Left lung (tissue), 14 donors: ENCODE measurements at places on chromosomes 7 and 10. TPM values are rescaled to one million over a fixed set of nuclear protein-coding genes. Genes with fewer than 3 reads are reported as not detected.

DNA sequence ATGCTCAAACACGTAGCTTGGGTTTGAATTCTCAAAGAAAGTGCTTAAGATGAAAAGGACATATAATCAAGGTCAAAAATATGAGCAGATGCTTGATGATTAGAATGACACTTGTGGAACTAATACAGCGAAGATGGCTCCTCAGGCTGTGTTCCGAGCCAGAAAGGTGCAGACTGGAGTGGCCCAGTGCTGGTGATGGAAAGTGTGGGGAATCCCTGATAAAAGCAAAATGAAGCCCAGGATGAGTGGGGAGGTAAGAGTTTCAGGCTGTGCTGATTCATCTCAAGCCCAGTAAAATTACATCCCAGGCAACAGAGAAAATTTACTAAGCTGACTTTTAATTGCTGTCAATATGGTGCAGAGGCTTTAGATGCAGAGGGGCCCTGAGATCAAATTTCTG lies 77.8 kb upstream of the IKZF1 start:
- no peak for DNase-seq

The ASL gene
- total RNA-seq, result 50.6 TPM

The VENTX gene
- 4.1 TPM for total RNA-seq

The CYP2C19 gene
- total RNA-seq, result not detected

DNA sequence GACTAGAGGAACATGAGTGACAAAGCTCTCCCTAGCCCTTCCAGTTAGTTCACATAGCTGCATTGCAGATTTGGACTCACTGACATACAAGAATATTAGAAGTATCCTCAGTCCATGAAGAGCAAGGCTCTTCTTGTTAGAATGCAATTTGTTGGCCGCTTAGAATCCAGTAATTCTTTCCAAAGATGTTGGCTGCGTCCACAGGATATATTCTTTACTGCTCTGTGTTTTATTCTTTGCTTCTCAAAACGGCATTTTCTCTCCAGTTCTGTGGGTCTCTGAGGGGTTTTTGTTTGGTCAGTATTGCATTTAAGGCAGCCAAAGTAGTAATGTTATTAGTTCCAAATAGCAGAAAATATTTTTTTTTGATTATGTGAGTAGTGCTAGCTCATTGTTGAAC lies 588.6 kb downstream of the DNAJB9 start:
- no peak for DNase-seq

GRCh38 chr10:22760025-22760424 lies 45.6 kb upstream of the PIP4K2A start:
- DNase-seq, result no peak

- no peak for DNase-seq
Measured at GRCh38 chr7:107661865-107662379, 1.3 kb downstream of the SLC26A4 start.

The RBP3 gene
- not detected for total RNA-seq

- no peak for DNase-seq
Measured at GRCh38 chr10:126214021-126214420, 174.3 kb downstream of the ADAM12 start.

DNA sequence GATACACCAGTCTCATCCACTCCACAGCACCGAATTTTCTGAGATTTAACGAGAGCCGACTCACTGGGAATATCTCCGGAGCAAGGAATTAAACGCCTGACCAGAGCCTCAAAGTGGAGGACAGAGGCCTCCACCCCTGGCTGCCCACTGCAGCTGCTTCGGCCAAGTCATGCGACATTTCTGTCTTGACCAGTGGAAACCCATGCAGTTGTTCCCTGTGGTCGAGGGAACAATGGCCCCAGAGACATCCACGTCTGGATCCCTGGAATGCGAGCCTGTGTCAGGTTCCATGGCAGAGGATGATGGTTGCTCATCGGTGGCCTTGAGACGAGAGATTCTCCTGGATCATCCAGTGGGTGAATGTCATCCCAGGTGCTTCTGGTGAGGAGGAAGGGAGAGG lies 65.7 kb upstream of the INSIG1 start:
- DNase-seq, result peak; percentile 40

- DNase-seq, result no peak
Measured at GRCh38 chr7:16669581-16669980, 23.6 kb downstream of the BZW2 start.

The ADGRA1 gene
- not detected for total RNA-seq

The UTF1 gene
- not detected for total RNA-seq

DNA sequence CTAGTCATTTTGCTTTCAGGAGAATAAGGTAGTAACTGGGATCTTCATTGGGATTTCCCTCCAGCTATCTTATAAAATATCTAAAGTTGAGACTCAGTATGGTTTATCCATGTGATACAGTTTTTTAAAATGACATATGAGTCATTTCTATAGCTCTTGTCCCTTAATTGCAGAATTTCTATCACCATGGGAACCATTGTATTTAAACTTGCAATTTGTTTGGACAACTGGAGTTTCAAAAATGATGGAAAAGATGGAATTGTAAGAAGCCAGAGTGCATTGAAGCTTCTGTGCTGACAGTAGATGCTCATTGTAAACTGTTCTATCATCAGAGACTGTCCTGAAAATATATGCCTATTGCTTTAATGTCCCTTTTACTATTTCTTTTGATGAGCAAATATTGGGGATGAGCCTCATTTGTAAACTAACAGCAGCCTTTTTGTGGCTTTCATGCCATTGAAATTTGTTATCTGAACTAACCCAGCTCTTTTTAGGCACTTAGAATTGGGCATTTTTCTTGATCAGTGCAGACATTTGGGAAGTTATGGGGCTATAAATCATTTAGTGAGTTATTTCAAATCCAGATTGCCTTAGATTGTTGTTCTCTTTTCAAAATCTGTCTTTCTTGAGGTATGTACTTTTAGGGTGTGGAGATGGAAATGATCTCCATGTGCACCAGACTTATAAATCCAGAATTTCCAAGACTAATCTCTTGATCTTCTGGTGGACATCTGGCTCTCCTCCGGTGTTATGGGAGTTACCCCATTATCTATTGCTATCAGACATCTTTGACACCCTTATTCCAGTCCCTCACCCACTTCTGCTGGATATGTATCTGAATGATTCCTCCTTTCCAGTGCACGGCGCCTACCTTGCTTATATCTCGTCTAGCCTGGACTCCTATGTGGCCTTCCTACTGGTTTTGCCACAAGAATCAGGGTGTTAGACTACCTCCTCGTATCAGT lies 159.0 kb downstream of the SND1 start:
- DNase-seq, result no peak

The C10orf53 gene
- total RNA-seq, result not detected

DNA sequence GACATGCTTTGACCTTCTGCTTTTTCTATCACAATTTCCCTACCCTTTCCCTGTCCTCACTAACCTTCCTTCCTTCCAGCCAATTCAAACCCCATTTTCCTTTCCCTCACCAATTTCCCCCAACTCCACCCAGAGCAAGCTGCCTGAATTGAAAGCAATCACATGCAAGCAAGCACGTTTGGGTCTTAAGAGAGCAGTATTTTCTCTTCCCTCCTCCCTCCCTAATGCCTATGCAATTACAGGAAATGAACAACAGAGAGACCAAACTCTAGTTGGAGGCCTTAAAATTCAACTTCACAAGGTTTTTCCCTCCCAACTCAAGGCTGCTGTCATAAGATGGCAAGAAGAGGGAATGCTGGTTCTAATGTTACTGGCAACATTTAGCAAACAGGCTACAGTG lies 117.2 kb downstream of the MYOF start:
- no peak for DNase-seq

The CALY gene
- total RNA-seq, result not detected

DNA sequence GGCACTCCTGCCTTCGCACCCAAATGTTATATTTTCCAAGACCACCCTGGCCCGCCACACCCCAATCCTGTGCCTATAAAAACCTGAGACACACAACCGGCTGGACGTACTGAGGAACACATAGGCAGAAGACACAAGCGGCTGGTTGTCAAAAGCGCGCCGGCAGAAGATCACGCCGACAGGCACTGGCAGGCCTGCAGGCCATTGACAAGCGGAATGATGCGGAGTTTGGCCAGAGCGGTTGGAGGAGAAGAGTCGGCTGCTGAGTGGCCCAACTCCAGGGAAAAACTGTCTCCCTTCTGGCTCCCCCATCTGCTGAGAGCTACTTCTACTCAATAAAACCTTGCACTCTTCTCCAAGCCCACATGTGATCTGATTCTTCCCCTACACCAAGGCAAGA lies 39.7 kb upstream of the SAMD8 start:
- DNase-seq, result no peak

The PNLIPRP1 gene
- total RNA-seq, result not detected

GRCh38 chr10:11245510-11245909 lies 227.8 kb downstream of the CELF2 start:
- no peak for DNase-seq

- DNase-seq, result no peak
Measured at GRCh38 chr10:22156750-22157149, 61.1 kb downstream of the EBLN1 start.

- no peak for DNase-seq
Measured at GRCh38 chr7:66737667-66738066, 2.9 kb upstream of the RABGEF1 start.

- DNase-seq, result no peak
Measured at GRCh38 chr7:46385662-46386309, 464.7 kb upstream of the IGFBP3 start.

DNA sequence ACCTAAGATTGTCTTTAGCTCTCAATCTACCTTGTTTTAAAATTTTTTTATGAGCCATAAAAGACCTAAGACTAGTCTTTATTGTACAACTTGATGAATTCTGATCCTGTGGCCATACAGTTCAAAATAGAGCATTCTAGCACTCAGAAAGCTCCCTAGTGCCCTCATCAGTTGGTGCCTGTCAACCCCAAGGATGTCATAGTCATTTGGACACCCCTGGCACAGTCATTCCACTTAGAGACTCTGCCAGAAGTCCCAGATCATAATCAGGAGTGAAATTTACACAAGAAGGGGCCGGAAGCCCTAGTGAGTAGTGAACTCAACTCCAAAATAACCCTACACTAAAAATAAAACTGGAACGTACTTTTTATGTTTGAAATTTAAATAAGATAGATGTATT lies 80.0 kb upstream of the INSIG1 start:
- no peak for DNase-seq

DNA sequence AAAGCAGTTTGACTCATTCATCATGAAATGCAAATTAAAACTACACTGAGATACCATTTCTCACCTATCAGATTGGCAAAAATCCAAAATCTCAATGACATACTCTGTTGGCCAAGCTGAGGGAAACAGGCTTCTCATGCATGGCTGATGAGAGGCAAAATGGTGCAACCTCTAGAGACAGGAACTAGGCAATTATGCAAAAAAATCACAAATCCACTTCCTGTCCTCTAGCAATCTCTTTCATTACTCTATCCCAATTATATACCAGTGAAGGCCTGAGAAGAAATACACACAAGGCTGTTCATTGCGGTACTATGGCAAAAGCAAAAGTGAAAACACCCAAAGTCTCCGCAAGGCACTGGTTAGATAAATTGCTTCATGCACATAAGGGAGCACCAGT lies 25.9 kb upstream of the PTPRN2 start:
- DNase-seq, result no peak

GRCh38 chr10:70832852-70833528 lies 17.2 kb downstream of the SGPL1 start:
- DNase-seq, result no peak

- DNase-seq, result no peak
Measured at GRCh38 chr7:7254319-7254718, 72.0 kb downstream of the C1GALT1 start.

- peak; percentile 77 for DNase-seq
Measured at GRCh38 chr10:22086730-22087401, 83.3 kb upstream of the DNAJC1 start.

GRCh38 chr7:151727579-151728285 lies 149.2 kb downstream of the PRKAG2 start:
- peak; percentile 84 for DNase-seq

- no peak for DNase-seq
Measured at GRCh38 chr10:131193923-131194322, 117.6 kb downstream of the TCERG1L start.

The LRMDA gene
- total RNA-seq, result 16.3 TPM

The PAOX gene
- 5.7 TPM for total RNA-seq

- DNase-seq, result no peak
Measured at GRCh38 chr10:10438335-10439100, 579.2 kb upstream of the CELF2 start.

GRCh38 chr7:157525491-157525915 lies 188.7 kb downstream of the DNAJB6 start:
- no peak for DNase-seq

The EPO gene
- total RNA-seq, result not detected

DNA sequence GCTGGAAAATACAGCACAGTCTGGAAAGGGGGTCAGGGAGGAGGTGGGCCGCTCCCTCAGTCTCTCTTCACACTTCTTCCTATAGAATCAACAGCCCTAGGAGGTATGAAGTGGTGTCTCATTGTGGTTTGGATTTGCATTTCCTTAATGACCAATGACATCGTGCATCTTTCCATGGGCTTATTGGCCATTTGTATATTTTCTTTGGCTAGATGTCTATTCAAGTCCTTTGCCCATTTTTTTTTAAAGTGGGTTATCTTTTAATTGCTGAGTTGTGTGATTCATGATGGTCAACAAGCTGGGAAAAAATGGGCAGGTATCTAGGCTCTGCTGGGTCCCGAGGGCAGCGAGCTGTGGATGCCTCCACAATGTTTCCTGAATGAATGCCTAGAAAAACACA lies 29.1 kb downstream of the TMEM130 start:
- DNase-seq, result no peak

GRCh38 chr10:11397980-11398580 lies 213.4 kb downstream of the USP6NL start:
- DNase-seq, result no peak

The KIFBP gene
- total RNA-seq, result 21.1 TPM

- DNase-seq, result peak; percentile 93
Measured at GRCh38 chr10:128047351-128047750, 78.9 kb downstream of the MKI67 start.

- DNase-seq, result no peak
Measured at GRCh38 chr7:96531331-96531730, 178.3 kb downstream of the SEM1 start.

DNA sequence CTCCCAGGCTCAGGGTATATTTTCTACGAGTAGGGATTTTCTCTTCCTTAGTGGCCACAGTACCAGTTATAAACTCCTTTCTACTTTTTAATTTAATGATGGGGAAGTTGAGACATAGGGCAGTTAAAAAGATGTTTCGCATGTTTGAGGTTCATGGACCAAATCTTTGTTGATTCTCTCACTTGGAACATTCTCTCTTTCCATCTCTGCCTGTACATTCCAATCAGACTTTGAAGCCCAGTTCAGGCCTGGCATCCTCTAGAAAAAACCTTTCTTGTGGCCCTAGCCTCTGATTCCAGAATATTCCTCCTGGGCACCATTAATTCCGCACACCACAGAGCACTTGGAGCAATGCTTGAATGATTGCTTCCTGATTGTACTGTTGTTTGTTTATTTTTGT lies 18.5 kb downstream of the SLC13A4 start:
- DNase-seq, result no peak
